NCI-H2029 treated with DMSO at 0.1 percent for 48 hours (cell line): ENCODE measurements at places on chromosomes 2 and 18.

DNA sequence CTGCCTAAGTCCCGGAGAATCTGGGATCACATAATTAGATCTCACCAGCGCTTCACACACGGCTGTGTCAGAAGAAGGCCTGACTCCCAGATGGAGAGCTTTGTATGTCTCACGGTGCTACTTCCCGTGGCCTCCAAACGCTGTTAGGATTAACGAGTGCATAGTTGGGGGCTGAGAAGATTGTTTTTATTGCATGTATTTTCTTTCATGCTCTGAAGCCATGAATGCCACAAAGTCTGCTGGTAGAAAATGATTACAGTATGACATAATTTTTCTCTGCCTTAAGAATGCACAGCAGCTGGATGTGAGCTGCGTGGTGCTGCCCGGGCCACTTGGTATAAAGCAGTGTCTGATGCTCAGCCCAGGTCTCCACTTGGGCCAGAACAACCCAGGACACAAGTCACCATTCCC lies 166.5 kb downstream of the SEPTIN10 start:
- no peak for DNase-seq

DNA sequence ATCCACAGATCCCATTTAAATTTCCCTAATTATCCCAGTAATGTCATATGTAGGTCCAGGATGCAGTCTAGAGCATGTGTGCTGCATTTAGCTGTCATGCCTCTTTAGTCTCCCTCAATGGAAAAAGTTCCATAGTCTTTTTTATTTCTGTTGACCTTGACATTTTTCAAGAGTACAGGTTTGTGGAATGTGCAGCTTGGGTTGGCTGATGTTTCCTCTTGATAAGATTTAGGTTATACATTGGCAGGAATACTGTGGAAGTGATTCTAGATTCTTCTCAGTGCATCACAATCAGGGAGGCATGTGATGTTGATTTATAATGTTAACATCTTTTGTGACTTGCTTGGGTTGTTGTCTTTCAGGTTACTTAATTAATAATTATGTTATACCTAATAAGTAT lies 42.5 kb downstream of the PPM1B start:
- DNase-seq: no peak

GRCh38 chr2:113113807-113114206 lies 13.6 kb upstream of the IL1RN start:
- DNase-seq: no peak

DNA sequence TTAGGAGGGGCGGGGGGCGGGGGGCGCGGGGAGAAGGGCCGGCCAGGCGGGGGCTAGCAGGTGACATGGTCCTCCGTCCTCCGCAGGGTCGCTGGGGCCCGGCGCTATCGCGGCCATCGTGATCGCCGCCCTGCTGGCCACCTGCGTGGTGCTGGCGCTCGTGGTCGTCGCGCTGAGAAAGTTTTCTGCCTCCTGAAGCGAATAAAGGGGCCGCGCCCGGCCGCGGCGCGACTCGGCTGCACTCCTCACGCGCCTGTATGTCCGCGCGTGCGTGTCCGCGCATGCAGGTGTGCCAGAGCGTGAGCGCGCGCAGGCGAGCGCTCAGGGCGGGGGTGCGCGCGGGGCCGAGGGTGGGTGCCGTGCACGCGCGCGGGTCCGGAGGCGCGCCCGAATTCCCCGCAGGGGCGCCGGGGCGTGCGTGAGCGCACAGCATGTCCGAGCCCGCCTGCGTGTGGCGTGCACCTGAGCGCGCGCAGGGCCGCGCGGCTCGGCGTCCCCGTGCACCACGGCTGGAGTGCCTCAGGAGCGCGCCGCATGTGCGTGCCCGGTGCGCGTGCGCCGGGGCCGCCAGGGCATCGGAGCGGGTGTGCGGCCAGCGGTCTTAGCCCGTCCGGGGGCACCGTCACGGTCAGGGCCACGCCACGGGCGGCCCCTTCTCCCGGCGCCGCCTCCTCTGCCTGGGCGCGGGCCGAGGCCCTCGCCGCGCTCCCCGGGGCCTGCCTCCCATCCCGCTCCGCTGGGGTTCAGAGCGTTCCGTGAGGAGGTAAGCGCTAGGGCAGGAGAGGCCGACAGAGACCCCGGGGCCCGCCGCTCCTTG lies 6.3 kb downstream of the SNORC start:
- no peak for DNase-seq

- no peak for DNase-seq
Measured at GRCh38 chr2:98247383-98247782, 98.9 kb upstream of the CNGA3 start.

DNA sequence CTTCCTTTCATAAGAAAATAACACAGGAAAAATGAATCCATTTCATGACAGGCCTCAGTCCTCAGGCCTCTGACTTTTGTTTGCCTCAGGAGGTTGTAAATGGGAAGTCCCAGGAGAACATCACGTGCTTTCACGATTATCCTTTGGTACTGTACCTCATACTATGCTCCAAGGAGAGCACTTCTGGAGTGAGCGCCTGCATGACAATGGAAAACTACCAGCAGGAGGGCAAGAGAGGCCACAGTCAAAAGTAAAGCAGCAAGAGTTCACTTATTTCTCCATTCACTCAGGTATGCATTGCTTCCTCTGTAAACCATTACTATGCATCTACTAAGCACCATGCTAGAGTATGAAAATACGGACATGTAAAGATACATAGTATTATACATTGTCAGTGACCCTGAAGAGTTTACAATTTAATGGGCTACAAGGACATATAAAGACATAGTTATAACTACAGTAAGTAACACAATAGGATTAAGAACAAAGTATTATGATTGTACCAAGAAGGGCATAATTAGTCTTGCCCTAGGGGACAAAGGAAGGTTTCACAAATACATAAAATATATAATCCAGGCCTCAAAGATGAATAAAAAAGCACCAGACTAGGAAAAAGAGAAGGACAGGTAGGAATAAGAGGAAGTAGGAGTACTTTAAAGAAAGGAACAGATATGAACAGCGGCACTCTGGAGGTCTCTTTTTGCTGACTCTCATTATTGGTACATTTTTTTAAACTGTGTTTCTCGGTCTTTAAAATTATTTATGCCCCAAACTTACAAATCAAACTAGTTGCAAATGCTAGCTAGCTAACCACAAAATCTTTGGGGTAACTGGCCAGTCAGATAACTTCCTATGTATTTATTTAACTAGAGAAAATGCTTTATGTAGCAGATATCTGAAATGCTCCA lies 806.7 kb downstream of the NRXN1 start:
- no peak for DNase-seq

DNA sequence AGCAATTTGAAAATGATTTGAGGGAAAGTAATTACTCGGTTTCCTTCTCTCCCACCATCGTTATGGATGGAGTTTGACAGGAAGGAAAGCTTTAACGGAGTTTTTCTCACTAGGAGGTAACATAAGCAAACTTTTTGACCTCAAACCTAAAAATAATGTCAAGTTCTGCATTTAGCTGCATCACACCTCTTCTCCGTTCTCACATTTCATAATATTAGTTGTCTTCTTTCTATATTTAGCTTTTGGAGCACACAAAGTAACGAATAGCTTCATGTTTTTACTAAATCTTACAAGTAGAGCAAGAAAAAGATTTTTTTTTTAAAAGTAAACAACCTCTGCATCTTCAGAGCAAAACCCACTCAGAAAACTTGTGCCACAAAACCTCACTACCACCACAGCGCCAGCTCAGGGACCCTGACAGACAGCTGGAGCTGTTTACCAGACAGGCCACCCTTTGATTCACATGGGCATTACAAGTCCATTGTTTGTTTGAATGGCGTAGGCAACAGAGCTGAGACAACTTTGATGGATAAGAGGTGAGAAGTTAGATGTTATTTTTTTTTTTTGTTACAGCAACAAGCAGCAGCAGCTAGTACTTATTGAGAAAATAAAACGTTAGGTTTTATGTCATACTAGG lies 21.9 kb upstream of the ICOS start:
- no peak for DNase-seq

DNA sequence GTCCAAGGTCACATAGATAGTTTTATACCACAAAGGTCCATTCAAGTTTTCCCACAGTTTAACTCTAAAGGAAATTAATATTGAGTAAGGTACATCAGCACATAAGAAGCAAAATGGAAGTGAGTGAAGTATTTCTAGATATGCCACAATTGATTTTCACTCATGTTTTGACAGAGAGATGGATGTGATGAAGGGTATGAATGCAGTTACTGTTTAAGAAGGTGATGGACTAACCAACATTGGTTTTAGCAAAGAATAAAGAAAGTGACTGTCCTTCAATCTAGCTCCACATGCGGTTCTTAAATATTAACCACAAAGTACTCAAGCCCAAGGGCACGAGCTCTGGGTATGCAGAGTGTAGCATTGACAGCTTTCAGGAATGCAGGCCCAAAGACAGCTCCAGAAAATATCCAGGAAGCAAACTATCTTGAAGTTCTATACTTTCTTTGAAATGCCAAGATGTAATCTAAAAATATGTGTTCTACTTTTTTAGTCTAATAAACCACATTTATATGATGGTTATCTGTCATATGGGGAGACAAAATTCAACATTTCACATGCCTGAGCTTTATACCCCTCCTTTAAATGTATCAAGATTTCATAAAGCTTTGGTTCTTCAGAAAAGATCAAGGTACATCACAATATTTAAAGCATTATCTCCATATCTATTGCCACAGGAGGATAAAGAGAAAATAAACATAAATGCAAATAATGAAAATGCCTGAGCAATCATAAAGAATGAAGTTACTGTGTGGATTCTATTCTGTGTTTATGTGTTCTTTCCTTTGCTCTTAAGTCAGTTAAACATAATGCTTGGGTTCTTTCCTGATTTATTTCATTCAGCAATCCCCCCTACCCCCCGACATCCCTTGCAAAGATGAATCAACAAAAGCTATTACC lies 6.7 kb upstream of the SCN1A start:
- DNase-seq: no peak

- DNase-seq: no peak
Measured at GRCh38 chr2:44731505-44731904, 210.0 kb upstream of the SIX3 start.

GRCh38 chr2:192307530-192307929 lies 112.8 kb upstream of the TMEFF2 start:
- no peak for DNase-seq

GRCh38 chr2:34738691-34739090 lies 1139.6 kb upstream of the FAM98A start:
- DNase-seq: no peak

DNA sequence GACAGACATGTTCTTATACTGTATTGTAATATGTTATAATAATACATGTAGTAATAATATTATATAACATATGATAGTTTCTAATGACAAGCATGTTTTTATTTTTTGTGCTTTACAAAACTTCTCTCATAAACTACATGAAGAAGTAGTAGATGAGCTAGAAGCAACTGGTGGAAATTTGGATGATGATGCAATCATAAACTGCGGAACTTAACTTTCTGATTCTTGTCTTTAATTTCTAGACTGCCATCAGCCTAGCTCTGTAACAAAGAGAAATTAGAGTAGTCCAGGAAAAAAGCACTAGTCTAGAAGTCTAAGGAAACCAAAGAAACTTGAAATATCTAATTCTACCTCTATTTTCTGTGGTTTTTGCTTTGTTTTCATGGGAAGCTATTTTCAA lies 71.0 kb upstream of the SPATS2L start:
- no peak for DNase-seq
